GM20000 (cell line): ENCODE measurements at places on chromosomes 4 and X.

GRCh38 chr4:162891788-162892707, 274.6 kb downstream of the NAF1 start:
- DNase-seq: peak; percentile 61

DNA sequence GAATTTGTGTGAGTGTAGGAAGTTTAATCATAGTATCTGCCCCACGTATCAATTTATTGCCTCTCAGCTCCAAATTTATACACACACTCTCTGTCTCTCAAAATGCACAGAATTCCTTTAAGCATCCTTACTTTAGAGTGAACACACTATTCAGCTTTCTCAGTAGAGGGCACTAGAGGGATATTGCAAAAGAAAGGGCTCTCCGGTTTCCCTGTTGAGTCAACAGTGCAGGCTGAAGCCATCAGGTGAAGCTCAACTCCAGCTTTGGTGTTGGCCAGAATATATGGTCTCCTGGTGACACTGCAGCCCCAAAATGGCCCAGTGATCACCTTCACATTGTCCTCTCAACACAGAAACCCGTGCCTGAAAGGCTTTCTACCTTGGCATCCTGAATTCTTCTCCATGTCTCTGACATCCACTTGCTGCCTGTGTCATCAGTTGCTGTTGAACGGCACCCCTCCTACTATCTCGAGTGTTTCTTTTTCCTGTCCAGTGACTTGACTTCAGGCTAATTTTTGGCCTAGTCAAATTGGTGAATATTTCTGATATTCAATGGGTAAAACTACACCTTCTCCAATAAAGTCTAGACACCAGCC, 670.5 kb downstream of the GABRG1 start:
- DNase-seq: peak; percentile 36

GRCh38 chr4:48337731-48338130, 3.6 kb upstream of the SLAIN2 start:
- DNase-seq: no peak

DNA sequence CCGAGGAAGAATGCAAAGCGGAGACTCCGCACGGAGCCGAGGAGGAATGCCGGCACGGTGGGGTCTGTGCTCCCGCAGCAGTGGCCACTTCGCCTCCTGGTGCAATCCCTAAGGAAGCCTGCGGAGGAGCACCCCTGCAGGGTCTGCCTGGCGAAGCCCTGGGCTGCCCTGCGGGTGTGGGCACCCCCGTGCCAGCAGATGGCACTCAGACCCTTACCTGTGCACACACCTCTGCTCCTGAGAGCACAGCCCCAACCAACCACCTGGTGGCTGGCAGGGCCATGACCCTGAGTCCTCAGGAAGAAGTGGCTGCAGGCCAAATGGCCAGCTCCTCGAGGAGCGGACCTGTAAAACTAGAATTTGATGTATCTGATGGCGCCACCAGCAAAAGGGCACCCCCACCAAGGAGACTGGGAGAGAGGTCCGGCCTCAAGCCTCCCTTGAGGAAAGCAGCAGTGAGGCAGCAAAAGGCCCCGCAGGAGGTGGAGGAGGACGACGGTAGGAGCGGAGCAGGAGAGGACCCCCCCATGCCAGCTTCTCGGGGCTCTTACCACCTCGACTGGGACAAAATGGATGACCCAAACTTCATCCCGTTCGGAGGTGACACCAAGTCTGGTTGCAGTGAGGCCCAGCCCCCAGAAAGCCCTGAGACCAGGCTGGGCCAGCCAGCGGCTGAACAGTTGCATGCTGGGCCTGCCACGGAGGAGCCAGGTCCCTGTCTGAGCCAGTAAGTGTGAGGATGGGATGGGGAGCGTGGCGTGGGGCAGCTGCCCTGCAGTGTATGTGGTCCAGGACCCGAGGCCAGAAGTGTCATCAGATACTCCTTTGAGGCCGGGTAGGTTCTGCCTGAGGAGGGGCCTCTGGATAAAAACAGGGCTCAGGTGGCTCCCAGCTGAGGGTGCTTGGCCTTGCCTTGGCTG, 7.0 kb downstream of the TACC3 start:
- DNase-seq: no peak

- DNase-seq: no peak
These were observed 50.8 kb downstream of the PRPS1 start for GRCh38 chrX:107678957-107679740.
